BE2C (cell line): ENCODE measurements at places on chromosomes 16 and 17.

DNA sequence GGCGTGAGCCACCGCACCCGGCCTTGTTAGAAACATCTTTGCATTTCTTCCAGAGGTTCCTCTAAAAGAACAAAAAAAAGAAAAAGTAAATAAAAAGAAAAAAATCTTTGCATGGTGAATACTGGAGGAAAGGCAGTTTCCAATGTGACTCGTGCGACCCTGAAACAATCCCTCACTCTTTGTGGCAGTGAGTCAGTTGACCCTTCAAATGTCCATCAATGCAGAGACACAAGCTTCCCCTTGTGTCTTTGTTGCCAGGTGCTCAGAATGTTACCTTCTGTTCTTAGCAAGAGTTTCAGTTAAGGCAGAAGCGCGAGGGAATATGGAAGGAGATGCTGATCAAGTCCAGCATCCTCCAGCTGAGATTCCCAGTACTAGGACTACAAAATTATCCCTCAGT, 16.4 kb downstream of the CACNG4 start:
- DNase-seq, result no peak

DNA sequence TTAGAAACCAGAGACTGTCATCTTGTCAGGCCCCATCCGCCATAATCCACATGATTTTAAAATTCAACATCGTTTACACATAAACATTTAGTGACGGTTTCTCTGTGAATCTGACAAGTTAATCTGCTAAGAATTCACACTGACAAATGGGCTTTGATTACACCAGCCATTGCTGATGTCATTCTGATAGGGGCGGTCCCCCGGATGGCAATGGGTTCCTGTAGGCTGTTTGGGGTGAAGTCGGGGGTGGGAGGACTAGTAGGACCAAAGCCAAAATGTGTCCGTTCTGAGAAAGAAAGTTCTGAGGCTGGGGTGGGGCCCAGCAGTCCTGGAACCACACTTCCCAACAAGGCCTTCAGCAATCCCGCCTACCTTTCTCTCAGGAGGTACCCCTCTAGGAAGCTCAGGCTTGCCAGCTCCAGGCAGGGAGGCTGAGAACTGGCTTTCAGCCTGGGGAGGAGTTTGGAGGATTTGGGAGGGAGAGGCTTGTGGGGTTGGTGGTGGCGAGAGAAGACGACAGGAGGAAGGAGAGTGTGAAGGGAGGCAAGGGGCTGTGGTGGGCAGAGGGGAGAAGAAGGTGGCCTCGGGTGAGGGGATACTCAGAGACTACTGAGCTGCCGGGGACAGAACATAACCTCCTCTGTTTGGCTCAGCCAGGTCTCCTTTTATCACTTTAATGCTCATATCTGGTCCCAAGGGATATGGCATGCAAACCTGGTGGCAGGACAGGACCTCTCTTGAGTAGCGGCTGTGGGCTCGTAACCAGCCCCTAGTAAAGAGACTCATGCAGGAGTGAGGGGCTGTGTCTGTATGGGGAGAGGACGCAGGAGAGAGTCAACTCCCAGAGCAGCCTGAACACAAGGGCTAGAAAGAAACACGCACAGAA, 8.6 kb downstream of the HIC1 start:
- no peak for DNase-seq

- no peak for DNase-seq
Observed at GRCh38 chr16:86270696-86271095, 239.6 kb upstream of the FOXF1 start.

- no peak for DNase-seq
Observed at GRCh38 chr16:79845033-79845733, 244.6 kb upstream of the MAF start.

- no peak for DNase-seq
Observed at GRCh38 chr17:44795928-44796327, 34.2 kb downstream of the GJC1 start.
